ENCODE measurements at places on chromosomes 5 and 9. TPM values are rescaled to one million over a fixed set of nuclear protein-coding genes. Genes with fewer than 3 reads are reported as not detected.

Gene TIGD6
- total RNA-seq: 6.2 TPM

- no peaks in the 10 kb centered on the region for H3K36me3 ChIP-seq
- no peak overlapping the region for H3K4me3 ChIP-seq
- DNase-seq: no peak
- no peaks in the 10 kb centered on the region for H3K4me1 ChIP-seq
- H3K27me3 ChIP-seq: no peaks in the 10 kb centered on the region
- no peak overlapping the region for H3K27ac ChIP-seq
These were observed 30.0 kb upstream of the SH3RF2 start for GRCh38 chr5:145906401-145906800.

- DNase-seq: no peak
- H3K4me3 ChIP-seq: no peak overlapping the region
These were observed 356.7 kb downstream of the NDUFS4 start for GRCh38 chr5:53917095-53917494.

Gene HCN1
- not detected for total RNA-seq

Gene SLF1
- 15.0 TPM for total RNA-seq

DNA sequence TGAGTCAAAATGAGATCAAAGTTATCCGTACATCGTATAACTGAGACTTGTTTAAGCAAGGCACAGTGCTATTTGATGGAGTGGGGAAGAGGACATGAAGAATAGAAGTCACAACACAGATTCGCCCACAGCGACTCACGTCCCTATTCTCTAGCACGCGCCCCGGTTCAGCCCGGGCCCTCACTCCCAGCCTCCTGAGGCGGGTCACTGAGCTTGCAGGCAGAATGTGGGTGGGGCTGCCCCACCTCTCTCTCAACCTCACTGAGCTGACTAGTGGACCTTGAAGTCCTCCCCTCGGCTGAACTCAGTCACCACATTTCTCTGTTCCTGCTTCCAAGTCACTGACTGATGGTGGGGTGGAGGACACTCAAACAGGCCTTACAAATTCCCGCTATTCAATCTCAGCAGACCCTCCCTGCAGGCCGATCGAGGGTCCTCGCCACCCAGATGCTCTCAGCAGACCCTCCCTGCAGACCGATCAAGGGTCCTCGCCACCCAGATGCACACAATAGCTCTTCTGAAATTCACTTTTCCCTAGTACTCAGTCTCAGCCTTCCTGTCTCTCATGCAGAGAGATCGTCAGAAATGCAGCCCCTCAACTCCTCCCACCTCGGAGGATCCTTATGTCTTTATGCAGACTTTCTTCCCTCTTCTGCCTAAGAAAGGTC, 12.9 kb downstream of the GLDC start:
- H3K4me3 ChIP-seq: no peak overlapping the region
- H3K4me1 ChIP-seq: no peaks in the 10 kb centered on the region
- no peak for DNase-seq
- H3K27me3 ChIP-seq: no peaks in the 10 kb centered on the region

DNA sequence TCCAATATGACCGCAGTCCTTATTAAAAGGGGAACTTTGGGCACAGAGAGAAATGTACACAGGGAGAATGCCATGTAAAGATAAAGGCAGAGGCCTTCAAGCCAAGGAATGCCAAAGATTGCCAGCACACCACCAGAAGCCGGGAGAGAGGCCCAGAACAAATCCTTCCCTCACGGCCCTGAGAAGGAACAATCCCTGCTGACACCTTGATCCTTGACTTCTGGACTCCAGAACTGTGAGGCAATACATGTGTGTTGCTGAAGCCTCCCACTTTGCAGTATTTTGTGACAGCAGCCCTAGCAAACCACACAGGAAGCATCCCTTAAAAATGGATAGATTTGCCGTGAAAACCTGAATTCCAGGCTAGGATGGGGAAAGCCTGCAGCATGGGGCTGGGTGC, 80.0 kb downstream of the MAMDC2 start:
- no peak for DNase-seq
- no peak overlapping the region for H3K27ac ChIP-seq
- H3K4me3 ChIP-seq: no peak overlapping the region

GRCh38 chr5:146363161-146363874, 24.7 kb downstream of the POU4F3 start:
- H3K4me3 ChIP-seq: no peak overlapping the region
- no peak overlapping the region for H3K27ac ChIP-seq
- DNase-seq: no peak

Gene PRR16
- not detected for total RNA-seq

Gene BTNL8
- not detected for total RNA-seq

DNA sequence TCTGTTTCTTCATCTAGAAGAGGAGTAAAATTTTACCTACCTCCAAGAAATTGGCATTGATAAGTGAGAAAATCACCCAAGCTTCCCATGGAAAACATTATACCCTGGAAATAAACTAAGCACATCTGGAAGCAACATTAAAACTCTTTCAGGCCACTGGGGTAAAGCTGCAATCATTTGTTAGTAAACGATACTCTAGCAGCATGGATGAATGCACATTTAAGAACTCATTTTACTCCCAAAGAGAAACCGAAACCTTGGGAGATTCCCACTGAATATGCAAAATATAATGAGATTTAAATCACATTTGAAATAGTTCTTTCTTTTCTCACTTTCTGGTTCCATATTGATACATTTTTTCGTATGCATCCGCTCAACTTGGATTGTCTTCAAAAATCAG, 467.5 kb downstream of the EFNA5 start:
- H3K27me3 ChIP-seq: no peaks in the 10 kb centered on the region
- no peak for DNase-seq
- H3K4me3 ChIP-seq: no peak overlapping the region
- H3K36me3 ChIP-seq: no peaks in the 10 kb centered on the region
- H3K27ac ChIP-seq: no peak overlapping the region
- H3K4me1 ChIP-seq: no peaks in the 10 kb centered on the region

DNA sequence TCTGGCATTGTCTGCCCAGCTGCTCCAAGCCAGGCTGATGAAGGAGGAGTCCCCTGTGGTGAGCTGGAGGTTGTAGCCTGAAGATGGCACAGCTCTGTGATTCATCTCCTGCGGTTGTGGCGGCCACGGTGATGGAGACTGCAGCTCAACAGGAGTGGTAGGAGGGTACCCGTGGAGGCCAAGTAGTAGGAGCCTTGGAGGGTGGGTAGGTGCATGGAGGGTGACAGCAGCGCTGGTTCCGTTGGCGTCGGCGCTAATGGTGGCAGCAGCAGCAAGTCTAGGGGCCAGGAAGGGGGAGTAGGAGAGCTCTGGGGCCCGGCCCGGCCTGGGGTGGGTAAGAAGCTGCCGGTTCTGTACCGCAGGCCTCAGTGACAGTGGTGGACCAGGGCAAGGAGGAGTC, 22.4 kb upstream of the TRIM52 start:
- no peaks in the 10 kb centered on the region for H3K4me1 ChIP-seq
- H3K4me3 ChIP-seq: no peak overlapping the region
- no peaks in the 10 kb centered on the region for H3K27me3 ChIP-seq
- DNase-seq: no peak
- no peaks in the 10 kb centered on the region for H3K36me3 ChIP-seq

Gene PTCD2
- total RNA-seq: 7.9 TPM

DNA sequence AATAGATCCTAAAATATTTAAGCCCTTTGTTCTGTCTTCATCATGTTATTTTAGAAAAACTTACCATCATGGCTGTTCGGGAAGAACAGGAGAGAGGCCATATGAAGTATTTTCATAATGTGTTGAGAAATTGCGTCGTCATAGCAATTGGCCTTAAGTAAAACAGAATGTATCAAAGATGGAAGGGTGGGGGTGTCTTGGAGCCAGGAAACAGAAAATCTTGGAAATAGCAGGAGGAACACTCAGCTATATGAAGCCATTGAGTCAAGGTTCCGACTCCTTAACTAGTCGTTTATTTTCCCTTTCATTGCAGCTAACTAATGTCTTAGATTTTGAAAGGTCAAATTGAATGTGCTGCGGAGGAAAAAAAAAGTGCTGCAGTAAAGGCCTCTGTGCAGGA, 1.3 kb downstream of the SPTAN1 start:
- H3K4me3 ChIP-seq: peak overlapping the region; percentile 71
- no peaks in the 10 kb centered on the region for H3K27me3 ChIP-seq
- H3K27ac ChIP-seq: peak overlapping the region; percentile 94
- no peaks in the 10 kb centered on the region for H3K36me3 ChIP-seq

- no peak overlapping the region for H3K4me3 ChIP-seq
- no peaks in the 10 kb centered on the region for H3K36me3 ChIP-seq
- no peaks in the 10 kb centered on the region for H3K4me1 ChIP-seq
- no peak for DNase-seq
These were observed 11.1 kb downstream of the GRIN1 start for GRCh38 chr9:137149942-137150616.

DNA sequence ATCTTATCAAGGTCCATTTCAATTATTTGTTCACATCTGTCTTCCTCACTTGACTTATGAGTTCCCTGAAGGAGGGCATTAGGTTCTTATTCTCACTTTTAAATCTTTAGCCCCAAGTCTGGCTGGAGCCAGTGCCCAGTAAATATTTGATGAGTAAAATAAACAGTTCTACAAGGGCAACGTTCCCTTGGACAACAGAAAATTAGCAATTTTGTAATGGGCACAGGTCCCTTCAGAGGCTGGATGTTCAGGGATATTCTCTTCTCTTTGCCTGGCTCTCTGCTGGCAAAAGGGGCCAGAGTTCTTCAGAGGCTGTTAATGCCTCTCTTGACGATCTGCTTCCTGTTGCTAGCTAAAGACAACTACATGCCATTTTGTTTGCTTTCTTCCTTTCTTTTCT, 149.7 kb downstream of the SEMA6A start:
- no peak for DNase-seq
- H3K36me3 ChIP-seq: peaks cover 8% of the 10 kb centered on the region
- H3K27me3 ChIP-seq: no peaks in the 10 kb centered on the region
- no peaks in the 10 kb centered on the region for H3K4me1 ChIP-seq

DNA sequence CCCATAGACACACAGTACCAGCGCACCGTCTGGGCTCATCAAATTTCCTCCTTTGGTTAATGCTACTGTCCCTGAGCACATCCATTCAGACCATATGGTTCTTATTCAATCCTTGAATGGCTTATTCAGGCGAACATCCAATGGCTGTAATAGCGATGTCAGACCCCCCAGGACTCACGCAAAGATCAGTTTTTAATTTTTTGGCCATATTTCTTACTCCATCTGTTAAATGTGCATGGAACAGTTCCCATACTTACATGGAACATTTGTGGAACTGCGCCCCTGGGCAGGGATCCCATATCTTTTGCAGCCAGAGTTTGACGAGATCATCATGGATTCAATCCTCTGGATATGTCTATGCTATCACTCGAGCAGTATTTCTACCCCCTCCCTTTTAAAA, 213.2 kb downstream of the ADAMTS6 start:
- H3K27me3 ChIP-seq: no peaks in the 10 kb centered on the region
- H3K4me1 ChIP-seq: no peaks in the 10 kb centered on the region
- H3K27ac ChIP-seq: no peak overlapping the region
- no peaks in the 10 kb centered on the region for H3K36me3 ChIP-seq

DNA sequence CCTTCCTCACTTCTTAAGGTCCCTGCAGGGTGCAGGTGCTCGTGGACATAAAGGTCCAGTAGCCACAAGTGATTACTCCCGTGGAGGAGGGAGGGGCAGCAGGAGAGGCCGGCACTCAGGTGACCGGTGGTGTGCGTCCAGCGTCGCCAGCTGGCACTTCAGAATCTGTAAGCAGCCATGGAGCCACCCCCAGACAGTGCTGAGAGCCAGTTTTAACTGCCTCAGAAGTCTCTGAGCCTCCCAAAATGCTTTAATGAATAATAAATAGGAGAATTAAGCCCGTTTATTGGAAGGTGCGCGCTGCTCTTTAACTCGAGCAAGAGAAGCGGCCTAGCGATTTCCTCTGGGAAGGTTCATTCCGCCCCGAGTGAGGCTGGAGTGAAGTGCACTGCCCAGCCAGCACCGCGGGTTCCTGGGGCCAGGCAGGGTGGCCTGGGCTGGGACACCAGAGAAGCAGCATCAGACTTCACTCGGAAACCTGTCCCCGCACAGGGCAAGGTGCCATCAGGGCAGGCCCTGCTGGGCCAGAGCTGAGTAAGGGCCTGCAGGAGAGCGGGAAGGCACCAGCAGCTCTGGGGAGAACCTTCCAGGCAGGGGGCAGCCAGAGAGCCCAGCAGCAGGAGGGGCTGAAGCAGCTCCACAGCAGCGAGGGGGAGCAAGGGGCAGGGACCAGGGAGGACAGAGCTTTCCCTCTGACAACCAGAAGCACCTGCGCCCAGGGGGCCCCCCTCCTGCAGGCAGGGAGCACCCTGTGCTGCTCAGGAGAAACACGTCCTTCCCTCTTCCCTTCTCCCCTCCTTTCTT, 61.2 kb downstream of the VAV2 start:
- H3K4me3 ChIP-seq: no peak overlapping the region
- no peaks in the 10 kb centered on the region for H3K36me3 ChIP-seq
- no peaks in the 10 kb centered on the region for H3K4me1 ChIP-seq
- H3K27me3 ChIP-seq: no peaks in the 10 kb centered on the region
- no peak for DNase-seq

DNA sequence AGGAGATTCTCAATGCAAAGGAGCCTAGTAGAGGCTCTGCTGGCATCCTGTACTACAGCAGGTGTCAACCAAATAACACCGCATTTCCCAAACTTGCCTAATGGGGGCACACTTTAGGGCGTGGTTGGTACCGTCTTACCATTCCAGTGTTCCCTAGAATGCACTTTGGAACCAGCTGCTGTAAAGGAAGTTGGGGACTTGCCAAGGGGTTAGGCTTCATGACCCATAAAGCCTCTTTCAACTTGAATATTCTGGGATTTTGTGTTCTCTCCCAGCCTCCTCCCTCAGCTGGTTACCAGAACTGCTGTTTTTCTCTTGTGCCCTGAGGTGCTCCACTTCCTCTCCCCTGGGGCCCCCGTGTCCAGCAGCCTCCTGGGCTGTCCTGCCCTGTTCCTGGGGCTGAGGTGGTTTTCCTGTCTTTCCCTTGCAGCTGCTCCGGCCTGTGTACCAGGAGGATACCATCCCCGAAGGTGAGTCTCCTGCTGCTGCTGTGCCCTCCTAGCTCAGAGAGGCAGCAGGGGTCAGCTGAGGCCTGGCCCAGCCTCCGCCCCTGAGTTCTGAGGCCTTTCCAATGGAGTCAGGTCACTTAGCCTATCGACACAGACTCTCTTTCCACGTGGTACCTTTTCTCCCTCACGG, 44.7 kb downstream of the RGS3 start:
- peaks cover 19% of the 10 kb centered on the region for H3K4me1 ChIP-seq
- no peaks in the 10 kb centered on the region for H3K27me3 ChIP-seq
- H3K4me3 ChIP-seq: no peak overlapping the region

DNA sequence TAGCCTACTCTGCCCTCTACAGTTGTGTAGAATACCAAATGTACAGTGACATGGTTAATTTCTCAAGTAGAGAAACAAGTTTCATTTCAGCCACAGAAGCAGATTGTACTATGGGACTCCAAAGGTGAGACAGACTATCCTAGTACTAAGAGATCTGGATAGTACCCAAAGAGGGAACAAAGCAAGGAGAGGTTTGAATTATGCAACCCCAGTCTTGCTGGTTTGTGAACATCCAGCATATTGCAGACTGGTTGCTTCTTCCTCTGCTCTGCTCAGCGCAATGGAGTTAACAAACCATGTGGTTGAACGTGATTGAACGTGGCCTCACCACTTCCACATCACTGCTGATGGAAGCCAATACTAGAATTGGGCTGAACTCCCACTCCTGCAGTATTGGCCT, 43.3 kb upstream of the ALDOB start:
- no peaks in the 10 kb centered on the region for H3K4me1 ChIP-seq
- H3K27me3 ChIP-seq: no peaks in the 10 kb centered on the region
- no peaks in the 10 kb centered on the region for H3K36me3 ChIP-seq
- DNase-seq: no peak
- no peak overlapping the region for H3K27ac ChIP-seq

Gene SLC34A1
- not detected for total RNA-seq
